NCI-H524 (cell line): ENCODE measurements at places on chromosomes 7 and 10.
A peak's percentile ranks its signal among the peaks of the same experiment; 100 is the strongest.

DNA sequence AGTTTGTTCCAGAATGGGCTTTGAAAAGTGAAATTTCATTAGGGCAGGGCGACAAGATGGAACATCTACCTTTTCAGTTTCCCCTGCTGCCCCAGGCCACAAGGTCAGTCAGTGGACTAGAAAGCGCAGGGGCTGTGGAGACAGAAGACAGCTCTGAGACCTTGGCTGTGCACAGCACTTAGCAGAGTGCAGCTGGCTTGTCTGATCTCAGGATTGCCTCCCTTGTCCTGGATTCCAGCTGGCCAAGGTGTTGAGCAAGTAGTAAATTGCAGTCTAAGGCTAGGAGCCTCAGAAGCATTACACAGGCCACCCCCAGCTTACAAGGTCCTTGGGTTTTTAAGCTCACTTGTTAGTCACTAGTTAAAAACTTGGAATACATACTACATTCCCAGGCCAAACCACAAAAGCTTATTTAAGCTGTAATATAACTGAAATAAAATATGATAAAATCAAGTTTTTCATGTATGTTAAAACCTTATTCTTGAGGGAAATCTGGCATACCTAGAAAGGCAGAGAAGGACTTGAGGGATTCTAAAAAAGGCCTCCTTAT, 67.3 kb upstream of the NPY start:
- DNase-seq, result no peak

GRCh38 chr10:79904671-79905321, 44.1 kb downstream of the SFTPD start:
- peak; percentile 15 for DNase-seq

DNA sequence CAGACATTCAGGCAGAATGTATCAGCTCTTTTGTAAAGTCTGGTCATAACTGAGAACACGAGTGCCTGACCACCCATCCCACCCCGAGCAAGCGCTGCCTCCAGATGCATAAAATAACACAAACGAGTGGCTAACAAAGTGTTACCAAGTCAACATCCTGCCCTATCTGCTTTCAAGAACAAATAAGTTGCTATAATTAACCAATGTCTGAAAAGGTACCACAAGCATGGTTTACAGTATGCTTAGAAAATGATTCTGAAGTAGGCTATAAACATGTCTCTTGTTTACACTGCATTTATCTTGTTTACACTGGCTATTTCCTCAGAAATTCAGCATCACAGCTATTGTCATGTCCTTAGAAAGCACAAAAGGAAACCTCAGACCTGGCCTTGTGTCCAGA, 49.5 kb downstream of the PIK3AP1 start:
- no peak for DNase-seq

- DNase-seq, result no peak
Measured at GRCh38 chr10:71205468-71205867, 6.9 kb upstream of the UNC5B start.

GRCh38 chr7:149791-150636, 42.4 kb upstream of the FAM20C start:
- peak; percentile 18 for DNase-seq

GRCh38 chr7:151381348-151382078, 28.3 kb downstream of the WDR86 start:
- DNase-seq, result no peak

- DNase-seq, result no peak
Measured at GRCh38 chr7:21771266-21771665, 174.4 kb downstream of the CDCA7L start.

DNA sequence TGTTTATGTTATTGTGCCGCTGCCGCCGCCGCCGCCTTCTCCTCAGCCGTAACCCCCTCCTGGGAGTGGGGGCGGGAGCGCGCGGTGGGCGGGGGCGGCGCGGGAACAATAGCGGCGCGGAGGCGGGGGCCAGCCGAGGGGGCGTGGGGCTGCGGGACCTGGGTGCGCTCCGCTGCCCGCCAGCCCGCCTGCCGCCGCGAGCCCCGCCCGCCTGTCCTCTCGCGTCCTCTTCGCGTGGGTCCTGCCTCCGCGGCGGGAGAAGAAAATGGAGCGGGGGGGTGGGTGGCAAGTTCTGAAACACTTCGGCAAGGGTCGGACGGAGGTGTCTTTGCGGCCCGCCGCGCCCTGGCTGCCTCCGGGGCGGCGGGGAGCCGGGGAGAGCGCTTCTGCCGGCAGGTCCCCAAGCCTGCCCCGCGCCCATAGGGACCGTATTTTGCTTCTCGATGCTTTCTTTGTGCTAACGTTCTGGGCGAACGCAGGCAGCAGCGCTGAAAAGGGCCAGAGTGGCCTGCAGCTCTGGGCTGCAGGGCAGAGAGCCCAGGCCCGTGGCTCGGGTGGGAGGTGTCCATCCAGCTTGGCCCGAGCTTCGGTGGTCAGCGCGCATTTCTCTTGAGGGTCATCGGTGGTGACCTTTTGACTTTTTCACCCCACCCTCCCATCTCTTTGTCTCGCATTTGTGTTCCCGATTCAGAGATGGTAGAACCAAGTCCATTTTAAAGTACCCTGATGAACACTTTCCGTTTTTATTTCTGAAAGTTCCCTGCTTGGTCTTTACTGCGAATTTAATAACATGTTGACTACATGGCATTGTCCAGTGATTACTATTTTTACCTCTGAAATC, 613 bp downstream of the MAPK8 start:
- no peak for DNase-seq

DNA sequence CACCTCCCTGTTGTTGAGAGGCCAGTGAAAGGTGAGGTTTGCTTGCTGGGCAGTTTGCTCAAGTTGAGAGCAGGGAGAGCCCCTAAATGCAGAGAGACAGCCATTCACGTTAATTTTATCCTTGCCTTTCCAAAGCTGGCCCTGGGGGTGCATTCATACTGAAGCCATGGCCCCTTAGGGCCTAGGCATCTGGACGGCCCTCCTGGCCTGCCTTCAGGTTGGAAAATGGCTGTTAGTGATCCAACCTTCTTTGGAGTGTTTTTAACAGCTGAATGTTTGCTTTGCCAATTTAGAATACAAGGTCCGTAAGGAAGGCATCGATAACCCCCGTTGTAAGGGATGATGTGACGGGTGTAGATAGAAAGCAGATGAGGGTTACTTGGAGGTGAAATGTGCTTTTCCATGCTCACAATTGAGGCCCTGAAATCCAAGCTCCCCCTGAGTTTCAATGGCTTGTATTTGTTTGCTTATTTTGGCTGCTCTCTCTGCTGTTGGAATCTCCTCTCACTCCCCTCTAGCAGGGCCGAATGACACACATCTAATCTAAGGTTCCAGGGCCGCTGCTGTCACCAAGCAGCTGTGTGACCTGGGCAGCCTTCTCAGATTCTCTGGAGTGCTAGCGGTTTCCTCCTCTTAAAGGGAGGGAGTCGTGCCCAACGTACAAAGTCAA, 171.6 kb upstream of the MKI67 start:
- DNase-seq, result no peak

GRCh38 chr7:64999165-65000004, 7.1 kb downstream of the ERV3-1 start:
- DNase-seq, result no peak

- DNase-seq, result no peak
Measured at GRCh38 chr10:92014620-92015019, 91.0 kb downstream of the BTAF1 start.

DNA sequence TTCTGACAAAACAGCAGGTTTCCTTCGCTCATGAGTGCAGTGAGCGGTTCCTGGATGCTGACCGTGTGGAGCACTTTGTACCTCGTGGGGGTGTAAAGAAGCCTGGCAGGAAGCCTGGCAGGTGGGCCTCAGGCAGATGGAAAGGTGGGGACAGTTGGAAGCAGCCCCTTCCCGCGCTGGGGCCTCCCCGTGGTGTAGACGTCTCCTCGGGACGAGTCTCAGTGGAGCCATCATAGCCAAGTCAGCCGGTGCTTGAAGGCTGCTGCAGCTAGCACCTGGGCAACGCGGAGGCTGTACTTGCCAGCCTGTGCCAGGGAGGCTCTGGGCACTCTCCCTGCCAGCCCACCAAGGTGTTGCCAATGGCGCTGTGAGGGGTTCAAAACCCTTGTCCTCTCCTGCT, 154.5 kb downstream of the WDR37 start:
- no peak for DNase-seq

DNA sequence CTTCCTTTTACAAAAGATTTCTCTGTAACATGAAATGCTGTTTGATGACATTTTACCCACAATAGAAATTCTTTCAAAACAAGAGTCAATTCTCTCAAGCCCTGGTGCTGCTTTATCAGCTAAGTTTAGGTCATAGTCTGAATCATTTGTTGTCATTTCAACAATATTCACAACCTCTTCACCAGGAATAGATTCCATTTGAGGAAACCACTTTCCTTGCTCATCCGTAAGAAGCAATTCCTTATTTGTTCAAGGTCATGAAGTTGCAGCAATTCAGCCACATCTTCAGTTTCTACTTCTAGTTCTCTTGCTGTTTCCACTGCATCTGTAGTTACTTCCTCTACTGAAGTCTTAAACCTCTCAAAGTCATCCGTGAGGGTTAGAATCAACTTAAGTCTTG, 315.3 kb downstream of the TYW1 start:
- DNase-seq, result no peak

DNA sequence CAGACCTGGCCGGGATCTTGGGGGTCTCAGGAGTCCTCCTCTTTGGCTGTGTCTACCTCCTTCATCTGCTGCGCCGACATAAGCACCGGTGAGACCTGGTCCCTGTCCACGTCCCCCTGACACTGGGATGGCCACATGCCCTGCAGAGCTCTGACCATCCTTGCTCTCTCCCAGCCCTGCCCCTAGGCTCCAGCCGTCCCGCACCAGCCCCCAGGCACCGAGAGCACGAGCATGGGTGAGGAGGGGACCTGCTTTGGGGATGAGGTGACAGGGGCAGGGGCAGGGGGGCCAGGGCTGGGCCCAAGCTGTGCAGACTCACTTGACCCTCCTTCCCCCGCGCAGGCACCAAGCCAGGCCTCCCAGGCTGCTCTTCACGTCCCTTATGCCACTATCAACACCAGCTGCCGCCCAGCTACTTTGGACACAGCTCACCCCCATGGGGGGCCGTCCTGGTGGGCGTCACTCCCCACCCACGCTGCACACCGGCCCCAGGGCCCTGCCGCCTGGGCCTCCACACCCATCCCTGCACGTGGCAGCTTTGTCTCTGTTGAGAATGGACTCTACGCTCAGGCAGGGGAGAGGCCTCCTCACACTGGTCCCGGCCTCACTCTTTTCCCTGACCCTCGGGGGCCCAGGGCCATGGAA, 959 bp downstream of the PVRIG start:
- DNase-seq, result peak; percentile 17

DNA sequence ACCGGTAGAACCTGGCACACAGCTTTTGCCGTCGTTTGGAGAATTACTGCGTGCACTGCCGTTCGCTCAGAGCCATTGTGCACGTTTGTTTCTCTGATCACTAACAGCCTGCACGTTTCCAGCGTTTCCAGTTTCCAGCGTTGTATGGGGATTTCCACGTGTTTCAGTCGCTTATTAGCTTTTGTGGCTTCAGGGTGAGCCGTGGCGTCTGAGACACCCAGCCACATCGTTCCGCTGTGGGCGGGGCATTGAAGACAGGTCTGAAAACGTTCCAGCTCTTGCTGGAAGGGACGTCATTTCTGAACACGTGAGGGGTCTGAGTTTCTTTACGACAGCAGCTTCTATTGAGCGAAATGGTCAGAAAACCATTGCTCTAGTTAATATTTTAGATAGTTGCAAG, 164.8 kb downstream of the DNAJB6 start:
- DNase-seq, result no peak

- DNase-seq, result no peak
Measured at GRCh38 chr10:21614000-21614399, 80.0 kb downstream of the MLLT10 start.

DNA sequence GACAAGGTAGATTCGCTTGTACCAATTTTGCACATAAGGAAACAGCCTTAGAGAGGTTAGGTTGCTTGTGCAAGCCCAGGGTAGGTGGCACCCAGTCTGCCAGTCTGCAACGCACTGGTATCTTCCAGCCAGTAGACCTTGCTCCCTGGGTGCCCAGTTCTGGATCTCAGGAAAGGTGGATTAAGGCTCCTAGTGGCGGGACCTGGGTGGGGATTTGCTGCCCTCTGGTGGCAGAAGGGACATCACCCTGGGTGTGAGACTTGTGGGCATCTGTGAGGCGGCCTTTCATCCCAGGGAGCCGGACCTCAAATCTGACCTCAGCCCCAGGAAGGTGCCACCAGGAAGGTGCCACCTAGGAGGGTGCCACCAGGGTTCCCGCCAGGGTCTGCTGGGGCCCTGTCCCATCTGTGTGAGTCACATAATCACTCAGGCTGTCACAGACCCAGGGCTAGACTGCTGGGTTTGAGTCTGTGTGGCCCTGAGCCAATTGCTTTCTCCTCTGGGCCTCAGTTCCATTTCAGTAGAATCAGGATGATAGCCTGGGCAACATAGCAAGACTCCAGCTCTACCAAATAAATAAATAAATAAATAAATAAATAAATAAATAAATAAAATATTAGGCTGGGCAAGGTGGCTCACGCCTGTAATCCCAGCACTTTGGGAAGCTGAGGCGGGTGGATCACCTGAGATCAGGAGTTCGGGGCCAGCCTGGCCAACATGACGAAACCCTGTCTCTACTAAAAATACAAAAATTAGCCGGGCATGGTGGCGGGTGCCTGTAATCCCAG, 5.3 kb upstream of the PRKRIP1 start:
- DNase-seq, result peak; percentile 76

- DNase-seq, result no peak
Measured at GRCh38 chr7:86094166-86094669, 549.5 kb upstream of the GRM3 start.

DNA sequence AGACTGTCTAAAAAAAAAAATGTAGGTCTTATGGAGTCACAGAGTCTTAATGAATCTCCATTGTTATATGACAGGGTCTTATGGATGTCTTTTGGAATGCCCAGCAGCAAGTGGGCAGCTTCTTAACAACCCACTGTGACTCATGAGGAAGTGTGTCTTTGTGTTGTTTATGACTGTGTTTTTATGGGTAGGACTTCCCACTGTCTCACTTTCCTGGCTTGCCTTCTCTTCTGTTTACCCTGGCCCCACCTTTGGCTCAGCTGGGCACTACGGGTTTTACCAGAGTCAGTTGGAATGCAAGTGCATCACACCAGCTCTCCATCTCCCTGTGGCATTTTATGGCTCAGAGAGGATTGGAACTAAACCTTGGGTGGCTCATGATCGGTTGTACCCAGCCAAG, 580.5 kb downstream of the AUTS2 start:
- DNase-seq, result no peak

DNA sequence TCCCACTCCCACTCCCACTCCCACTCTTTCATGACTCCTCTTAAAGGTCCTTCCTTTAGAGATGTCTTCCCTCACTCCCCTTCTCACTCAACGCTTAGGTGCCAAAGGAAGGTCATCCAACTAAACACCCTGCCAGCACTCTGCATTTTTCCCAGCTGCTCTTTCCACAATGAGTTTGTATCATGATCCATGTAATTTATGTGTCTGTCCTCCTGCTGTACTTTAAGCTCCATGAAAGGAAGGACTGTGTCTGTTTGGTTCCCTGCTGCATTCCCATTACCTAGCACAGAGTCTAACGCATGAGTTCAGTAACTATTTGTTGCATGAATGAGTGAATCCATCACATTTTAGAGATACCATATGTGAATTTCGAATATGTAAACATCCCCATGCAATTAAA, 252.7 kb downstream of the KIF20B start:
- DNase-seq, result no peak

GRCh38 chr10:95789902-95790301, 33.9 kb downstream of the ENTPD1 start:
- DNase-seq, result no peak

GRCh38 chr10:14396411-14397048, 65.8 kb upstream of the FRMD4A start:
- no peak for DNase-seq
